Activated naive CD4-positive, alpha-beta T cell treated with anti-CD3 and anti-CD28 coated beads, Interleukin-2, amount 50 U/mL, for 16 hours (primary cell): ENCODE measurements at places on chromosomes 2 and 18.

DNA sequence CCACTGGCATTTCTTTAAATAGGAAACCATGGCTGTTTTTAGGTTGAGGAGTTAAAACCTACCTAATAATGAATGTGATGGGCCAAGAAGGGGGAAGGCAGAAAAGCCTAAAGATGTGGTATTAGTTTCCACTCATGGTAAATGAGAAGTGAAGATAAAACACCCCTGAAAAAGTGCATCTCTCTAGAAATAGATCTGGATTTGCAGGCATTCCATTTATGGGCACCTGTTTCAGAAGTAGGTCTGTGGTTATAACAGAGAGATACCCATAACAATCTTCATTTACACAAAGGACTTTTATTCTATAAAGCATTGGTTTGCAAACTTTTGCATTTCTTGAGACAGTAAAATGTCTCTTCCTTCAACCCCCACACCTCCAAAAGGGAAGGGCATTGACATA, 62.1 kb downstream of the PRKCE start:
- no peak for DNase-seq

DNA sequence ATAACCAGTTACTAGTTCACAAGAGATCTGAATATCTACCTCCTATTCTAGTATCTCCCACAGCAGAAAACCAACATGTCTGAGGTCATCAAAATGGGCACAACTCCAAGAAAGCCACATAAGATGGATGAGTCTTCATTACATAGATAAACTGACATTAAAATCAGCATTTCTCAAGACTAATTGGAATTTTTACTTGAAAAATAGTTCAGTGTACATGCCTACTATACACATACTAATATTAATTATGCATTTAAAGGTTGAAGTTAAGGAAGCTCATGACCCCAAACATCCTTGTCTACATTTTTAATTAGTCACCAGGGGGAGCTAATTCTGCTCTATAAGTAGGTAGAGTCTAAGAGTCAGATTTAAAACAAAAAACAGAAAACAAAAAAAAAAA, 41.9 kb downstream of the ZNF521 start:
- DNase-seq: no peak

GRCh38 chr2:20525041-20526035, 78.5 kb downstream of the RHOB start:
- no peak for DNase-seq

- no peak for DNase-seq
Observed at GRCh38 chr2:149611100-149611820, 23.7 kb upstream of the MMADHC start.

GRCh38 chr2:42085706-42086487, 38.1 kb downstream of the PKDCC start:
- no peak for DNase-seq

DNA sequence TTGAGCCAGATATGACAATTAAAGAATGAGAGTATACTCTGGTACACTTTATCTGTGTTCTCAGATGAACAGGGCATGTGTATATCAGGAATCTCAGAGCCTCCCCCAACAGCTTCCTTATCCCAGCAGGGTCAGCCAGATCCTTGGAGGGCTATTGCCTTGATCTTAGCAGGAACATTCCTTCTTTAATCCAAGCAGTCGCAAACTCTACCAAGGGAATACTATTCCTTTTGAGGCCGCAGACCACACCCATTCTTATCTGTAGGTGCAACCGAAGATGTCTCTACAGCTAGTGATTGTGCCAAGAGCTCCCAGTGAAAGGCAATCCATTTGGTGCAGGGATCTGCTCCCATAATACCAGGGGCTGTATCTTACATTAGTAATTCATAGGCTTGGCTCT, 118.3 kb upstream of the DOK6 start:
- no peak for DNase-seq

DNA sequence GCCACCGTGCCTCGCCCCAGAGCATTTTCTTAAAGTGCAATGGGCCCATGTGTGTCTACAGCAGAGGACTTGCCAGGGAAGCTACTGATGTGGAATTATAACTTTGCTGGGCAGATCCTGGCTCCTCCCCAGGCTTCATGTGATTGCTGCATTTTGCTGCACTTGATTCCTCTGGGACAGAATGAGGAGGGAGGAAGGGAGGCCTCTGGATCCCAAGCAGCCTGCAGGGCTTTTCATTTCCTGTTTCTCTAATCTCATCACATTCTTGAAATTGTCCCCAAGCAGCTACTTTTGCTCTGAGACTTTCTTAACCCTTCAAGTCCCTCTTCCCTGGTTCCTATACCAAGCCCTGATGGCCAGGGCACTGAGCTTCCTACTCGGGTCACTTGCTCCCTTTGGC, 134.4 kb upstream of the SEC11C start:
- no peak for DNase-seq

- DNase-seq: no peak
Observed at GRCh38 chr18:24052053-24052452, 37.5 kb downstream of the TTC39C start.

GRCh38 chr18:49994410-49994809, 181.1 kb upstream of the ACAA2 start:
- no peak for DNase-seq

- no peak for DNase-seq
Observed at GRCh38 chr2:123043458-123043857, 981.6 kb upstream of the CNTNAP5 start.

DNA sequence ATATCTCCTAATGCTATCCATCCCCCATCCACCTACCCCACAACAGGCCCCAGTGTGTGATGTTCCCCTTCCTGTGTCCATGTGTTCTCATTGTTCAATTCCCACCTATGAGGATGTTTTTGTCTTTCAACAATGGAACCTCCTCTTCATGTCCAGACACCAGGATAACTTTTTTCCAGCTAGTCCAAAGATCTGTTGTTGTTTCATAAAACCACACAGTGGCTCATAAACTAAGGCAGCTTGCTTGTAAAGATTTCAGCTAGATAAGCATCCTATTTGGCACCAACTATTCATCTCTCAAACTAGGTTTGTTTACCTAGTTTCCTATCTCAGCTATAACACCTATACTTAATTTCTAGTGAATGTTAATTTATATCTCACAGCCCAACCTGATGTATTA, 937.7 kb downstream of the TRIB2 start:
- no peak for DNase-seq

DNA sequence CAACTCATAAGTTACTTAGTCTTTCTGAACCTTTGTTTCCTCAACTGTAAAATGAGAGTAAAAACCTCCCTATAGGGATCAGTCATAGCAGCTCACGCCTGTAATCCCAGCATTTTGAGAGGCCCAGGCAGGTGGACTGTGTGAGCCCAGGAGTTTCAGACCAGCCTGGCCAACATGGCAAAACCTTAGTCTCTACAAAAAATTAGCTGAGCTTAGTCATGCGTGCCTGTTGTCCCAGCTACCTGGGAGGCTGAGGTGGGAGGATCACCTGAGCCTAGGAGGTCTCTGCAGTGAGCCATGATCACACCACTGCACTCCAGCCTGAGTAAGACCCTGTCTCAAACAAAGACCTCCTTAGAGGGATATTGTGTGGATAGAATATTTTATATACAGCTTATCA, 2.3 kb downstream of the GPR155 start:
- no peak for DNase-seq

- DNase-seq: no peak
Observed at GRCh38 chr2:126507425-126507911, 148.5 kb upstream of the GYPC start.

DNA sequence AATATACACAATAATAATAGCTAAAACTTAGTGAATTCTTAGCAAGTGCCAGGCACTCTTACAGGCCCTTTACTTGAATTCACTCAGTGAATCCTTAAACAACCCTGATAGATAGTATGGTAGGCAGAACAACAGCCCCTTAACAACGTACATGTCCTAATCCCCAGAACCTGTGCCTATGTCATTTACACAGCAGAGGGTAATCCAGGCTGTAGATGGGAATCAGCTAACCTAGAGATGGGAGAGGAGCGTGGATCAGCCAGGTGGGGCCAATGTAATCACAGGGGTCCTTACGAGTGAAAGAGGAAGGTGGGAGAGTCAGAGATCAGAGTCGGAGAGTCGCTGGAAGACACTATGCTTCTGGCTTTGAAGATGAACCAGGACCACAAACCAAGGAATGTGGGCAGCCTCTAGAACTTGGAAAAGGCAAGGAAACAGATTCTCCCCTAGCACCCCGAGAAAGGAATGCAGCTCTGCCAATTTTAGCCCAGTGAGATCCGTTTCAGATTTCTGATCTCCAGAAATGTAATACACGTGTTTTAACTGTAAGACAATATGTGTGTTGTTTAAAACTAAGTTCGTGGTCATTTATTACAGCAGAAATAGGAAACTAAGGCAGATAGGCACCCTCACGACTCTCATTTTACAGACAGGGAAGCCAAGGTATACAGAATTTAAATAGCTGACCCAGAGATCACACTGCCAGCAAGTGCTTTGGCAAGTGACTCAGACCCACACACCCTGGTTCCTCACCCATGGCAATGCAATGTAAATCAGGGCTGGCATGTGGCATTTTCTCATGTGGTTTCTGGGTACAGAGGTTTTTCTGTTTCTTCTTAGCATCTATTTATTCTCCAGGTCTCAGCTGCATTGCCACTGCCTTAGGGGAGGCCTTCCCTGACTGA, 68.9 kb downstream of the DOCK10 start:
- DNase-seq: no peak

DNA sequence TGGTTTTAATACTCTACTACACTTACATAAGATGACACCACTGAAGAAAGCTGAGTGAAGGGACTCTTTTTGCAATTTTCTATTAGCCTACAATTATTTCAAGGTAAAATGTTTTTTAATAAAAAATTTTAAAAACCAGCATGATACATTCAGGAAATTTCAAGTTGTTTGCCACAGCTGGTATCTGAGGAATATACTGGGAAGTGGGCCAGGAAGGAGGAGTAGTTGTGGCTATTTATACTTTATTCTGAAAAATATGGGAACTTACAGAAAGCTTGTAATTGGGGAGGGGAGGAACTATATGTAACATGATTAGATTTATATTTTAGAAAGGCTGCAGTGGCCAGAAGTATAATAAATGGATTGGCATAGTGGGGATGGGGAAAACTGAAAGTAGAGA, 40.8 kb downstream of the WDR35 start:
- no peak for DNase-seq

DNA sequence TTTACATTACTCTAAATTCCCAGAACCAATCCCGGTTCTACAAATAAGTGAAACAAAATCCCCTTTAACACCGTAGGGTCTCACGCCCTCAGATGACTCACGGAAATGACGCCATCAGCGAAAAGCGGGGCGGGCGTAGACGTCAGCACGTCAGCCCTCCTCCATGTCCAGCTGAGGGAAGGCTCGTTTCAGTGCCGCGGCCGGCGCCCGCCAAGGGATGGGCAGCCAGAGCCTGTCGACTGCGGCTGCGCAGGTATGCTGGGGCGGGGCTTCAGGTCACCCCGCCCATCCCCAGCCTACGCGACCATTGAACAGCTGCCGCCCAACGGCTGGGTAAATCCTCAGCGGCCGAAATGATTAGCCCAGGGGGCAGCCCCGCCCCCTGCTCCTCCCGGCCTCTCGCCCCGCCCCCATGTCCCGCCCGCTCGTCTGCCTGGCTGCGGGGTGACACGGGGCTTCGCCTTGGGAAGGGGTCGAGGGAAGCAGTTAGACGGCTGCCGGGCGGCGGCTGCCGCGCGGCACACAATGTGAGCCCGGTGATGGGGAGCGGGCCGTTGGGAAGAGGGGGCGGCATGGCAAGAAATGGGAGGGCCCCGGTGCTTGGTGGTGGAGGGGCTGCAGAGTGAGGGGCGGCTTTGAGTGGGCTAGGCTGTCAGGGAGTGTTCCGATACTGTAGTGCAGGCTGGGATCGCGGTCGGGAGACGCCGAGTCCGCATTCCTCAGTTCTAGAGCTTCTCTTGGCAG, at the start of gene NBEAL1:
NBEAL1 (plus strand) TSS at position 420 of the 744 bp plus-strand sequence. CDS start 1,510 bp downstream, outside the sequence.
- peak; percentile 92 for DNase-seq

DNA sequence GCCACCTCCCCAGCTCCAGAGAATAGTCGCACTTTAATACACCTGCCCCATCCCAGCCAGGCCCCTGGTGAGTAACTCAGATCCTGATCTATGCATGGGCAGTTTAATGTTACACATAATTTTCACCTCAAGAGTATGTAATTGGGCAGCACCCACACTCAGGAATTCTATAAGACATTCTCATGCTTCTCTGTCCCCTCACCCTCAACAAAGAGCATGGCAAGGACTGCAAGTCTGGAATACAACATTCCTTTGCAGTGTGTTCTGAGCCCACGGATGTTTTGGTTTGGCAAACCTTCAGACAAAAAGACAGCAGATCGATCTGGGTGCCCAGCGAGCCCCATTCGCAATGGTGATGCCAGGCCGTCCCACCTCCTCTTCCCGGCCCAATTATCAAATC, 4.9 kb upstream of the SLC14A1 start:
- DNase-seq: no peak

DNA sequence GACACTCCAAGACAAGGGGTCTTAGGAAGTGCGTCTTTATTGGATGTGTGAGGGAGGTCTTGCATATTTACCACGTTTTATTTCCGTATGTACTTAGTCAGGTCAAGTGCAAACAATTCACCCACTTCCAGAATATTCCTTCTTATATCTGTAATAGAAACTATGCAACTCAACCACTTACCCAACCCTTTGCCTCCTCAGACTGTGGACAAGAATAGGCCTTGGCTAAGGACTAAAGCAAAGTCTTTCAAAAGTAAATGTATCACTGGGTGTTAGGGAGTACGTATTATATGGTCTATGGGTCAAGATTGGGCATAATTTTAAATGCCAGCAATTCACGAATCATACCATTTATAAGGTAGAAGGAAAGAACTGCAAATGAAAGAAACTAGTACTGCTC, 484.8 kb downstream of the MBD2 start:
- DNase-seq: no peak

DNA sequence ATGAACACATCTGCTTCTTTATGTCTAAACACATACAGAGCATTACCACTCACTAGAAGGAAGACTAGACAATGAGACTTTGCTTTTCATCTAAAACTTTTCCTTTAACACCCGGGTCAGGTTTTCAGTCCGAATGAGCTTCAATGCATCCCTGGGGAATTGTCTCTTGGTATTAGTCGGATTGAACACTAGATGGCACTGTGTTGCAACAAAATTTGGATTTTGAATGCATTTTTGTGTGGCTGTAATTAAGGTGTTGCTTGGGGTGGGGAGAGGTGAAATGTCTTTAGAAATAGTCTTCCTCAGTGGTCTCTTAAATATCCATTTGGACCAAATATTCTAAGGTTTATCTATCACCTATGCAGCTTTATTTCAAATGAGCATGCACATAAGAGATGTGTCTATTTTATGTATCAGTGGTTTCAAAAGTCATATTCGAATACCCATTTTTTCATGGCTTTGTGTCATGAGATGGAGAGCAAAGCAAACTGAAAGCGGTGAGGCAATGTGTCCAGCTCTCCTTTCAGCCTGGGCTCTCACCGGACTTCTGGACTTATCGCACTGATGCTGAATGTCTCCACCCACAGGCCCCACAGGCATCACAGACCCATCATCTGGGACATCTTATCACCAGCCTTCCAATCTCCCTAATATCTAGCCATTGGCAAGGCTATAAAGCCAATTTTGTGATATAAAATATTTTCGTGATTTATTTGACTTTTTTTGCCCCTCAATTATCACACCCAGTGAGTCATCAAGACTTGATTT, 510.3 kb downstream of the RNF144A start:
- DNase-seq: no peak

GRCh38 chr18:36735130-36735529, 93.7 kb downstream of the TPGS2 start:
- no peak for DNase-seq

- DNase-seq: no peak
Observed at GRCh38 chr2:151315381-151315903, 26.0 kb upstream of the NMI start.

GRCh38 chr2:177783835-177784744, 288.5 kb downstream of the PDE11A start:
- no peak for DNase-seq
